ENCODE measurements at places on chromosomes 6 and 20. TPM values are rescaled to one million over a fixed set of nuclear protein-coding genes. Genes with fewer than 3 reads are reported as not detected.
A peak's percentile ranks its signal among the peaks of the same experiment; 100 is the strongest.

GRCh38 chr6:38782616-38783015 lies 67.5 kb downstream of the DNAH8 start:
- no peak for DNase-seq

Gene BFSP1
- 2.4 TPM for polyA plus RNA-seq

- peak; percentile 74 for DNase-seq
Observed at GRCh38 chr6:26175428-26176181, 88.4 kb downstream of the HFE start.

Gene PSORS1C2
- polyA plus RNA-seq = not detected

Gene SAMD5
- 3.0 TPM for polyA plus RNA-seq

Data from muscle of leg (tissue), 16 donors.